Activated naive CD4-positive, alpha-beta T cell treated with anti-CD3 and anti-CD28 coated beads, Interleukin-2, amount 10 ng/mL, durations not matched to agents 7 days and 5 days (primary cell): ENCODE measurements at places on chromosomes 6 and 20.
A peak's percentile ranks its signal among the peaks of the same experiment; 100 is the strongest.

DNA sequence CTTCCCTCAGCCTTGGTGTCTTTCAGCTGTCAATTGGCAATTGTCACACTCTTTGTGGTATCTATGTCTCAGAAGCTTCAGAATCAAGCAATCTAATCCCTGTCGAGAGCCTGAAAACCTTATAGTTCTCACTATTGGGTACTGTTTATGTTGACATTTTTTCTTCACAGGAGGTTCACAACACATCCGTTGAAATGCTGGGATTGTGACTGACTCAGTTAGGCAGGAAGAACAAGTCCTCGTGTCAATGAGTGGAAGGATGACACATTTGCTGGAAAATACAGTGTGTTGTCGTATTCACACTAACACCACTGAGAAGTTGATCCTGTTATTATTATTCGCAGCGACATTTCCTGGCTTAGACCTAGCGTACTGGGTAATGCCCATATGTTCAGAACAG lies 163.9 kb upstream of the CITED2 start:
- no peak for DNase-seq

DNA sequence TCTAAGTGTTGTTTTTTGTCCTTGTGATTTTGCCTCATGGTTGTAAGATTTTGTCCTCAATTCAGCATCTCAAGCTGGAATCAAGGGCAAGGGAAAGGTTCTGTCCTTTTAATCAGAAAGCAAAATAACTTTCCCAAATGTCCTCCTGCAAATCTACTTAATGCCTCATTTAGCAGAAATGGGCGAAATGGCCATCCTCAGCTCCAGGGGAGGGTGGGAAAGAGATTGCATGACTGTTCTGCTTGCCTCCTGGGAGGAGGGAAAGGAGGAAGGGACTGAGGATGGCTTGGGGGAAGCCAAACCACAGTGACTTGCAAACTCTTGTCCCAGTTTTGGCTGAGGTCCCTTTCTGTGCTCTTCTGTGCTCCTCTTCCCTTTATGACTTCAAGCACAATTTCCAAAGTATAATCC lies 43.4 kb downstream of the TNFAIP3 start:
- DNase-seq, result no peak

GRCh38 chr6:152474354-152474753 lies 162.8 kb downstream of the SYNE1 start:
- DNase-seq, result no peak

DNA sequence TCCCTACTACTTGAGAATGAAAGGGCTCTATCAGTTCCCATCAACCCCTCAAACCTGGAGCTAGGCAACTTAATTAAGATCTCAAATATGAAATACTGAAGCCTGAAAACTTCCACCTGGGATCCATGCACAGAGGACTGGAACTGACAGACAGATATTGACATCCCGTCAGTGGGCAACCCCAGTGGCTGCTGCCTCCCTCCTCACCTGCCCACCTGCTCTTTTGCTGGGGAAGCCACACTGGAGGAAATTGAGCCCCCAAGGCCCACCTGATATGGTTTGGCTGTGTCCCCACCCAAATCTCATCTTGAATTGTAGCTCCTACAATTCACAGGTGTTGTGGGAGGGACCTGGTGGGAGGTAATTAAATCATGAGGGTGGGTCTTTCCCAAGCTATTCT lies 192.8 kb downstream of the LRFN2 start:
- no peak for DNase-seq

GRCh38 chr20:25324412-25324811 lies 66.2 kb downstream of the ABHD12 start:
- no peak for DNase-seq

DNA sequence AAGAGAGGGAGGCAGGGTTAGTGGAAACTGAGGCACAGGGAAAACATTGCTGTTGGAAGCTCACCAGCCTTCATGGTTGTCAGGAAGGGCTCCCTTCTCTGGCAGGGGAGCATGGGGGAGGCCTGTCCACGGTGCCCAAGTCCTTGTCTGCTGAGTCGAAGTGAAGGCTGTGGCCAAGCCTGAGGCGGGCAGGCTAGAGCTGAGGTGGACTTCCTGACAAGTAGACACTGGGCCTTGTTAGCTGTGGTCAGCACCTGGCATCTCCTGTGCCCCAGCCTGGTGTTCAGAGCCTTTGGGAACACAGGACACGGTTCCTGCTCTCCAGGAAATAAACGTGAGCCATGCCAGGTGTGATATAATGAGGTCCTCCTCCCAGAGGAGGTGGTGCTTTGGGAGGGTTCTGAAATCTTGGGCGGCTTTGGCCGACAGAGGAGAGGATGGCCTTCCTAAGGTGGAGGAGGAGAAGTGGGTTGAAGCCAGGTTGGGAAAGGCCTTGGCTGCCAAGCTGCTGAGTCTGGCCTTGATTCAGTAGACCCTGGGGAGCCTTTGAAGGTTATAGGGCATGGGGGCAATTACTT lies 138.4 kb upstream of the RNF24 start:
- DNase-seq, result no peak

DNA sequence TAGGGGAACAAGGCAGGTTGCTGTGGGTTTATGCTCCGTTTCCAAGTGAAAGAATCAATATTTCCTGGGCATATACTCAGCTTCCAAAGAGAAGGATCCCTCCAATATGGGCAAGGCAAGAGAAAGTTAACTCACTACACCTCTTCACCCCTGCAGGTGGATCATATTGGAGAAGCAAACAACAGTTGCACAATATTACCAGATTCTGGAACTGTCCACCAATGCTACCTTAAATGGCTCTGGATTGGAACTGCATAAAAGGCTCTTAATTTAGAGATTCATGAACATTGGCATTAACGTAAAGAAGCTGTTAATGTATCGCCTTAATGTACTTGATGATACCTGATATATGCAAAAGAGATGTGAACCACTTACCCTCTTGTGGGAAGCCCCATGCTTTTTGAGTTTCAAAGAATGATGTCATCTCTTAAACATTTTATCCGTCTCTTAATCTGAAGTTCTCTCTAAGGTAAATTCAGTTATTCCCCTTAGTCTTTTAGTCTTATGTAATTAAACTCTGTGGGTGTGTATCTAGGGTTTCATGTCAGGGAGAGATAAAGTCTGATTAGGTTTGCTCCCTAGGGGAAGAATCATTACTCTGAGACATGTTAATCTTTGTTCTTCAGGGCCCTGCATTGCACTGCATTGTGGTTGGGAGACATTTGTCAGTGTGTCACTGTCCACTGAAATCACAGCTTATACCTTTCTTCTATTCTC lies 99.5 kb downstream of the PHACTR1 start:
- DNase-seq, result no peak

GRCh38 chr6:635233-635632 lies 21.7 kb downstream of the HUS1B start:
- no peak for DNase-seq

- DNase-seq, result peak; percentile 48
These were observed 99.9 kb downstream of the CDH26 start for GRCh38 chr20:60057866-60058807.

- DNase-seq, result no peak
These were observed 62.5 kb upstream of the ZNFX1 start for GRCh38 chr20:49340161-49340966.

GRCh38 chr20:1735417-1736089 lies 78.0 kb upstream of the SIRPG start:
- no peak for DNase-seq
